RWPE1 (cell line): ENCODE measurements at places on chromosomes 6 and 20.

DNA sequence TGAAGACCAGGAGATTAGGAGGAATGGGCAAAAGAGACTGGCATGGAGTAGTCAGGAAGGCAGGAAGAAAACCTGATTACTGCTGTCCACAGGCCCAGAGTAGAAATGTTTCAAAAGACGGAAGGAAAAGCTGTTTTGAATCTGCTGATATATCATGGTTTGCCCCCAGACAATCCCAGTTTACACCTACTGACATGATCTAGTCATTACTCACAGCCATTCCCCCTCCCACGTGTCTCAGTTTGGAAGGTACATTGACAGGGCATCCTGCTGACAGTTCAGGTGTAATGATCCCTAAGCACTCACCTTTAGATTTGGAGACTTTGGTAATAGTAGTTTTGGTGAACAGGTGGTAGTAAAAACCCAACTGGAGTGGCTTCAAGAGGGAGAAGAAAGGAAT lies 9.8 kb upstream of the TXNDC5 start:
- DNase-seq: peak; percentile 77

DNA sequence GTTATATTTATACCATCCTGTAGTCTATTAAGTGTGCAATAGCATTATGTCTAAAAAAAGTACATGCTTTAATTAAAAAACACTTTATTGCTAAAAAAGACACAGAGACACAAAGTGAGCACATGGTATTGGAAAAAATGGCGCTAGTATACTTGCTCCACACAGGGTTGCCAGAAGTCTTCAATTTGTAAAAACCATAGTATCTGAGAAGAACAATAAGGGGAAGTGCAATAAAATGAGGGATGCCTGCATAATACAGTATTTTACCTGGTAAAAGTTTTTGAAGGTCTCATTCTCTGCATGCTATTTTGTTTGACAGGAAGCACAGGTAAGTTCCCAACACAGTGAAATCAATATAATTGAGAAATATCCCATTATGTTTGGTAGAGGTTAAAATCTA lies 1.6 kb downstream of the NOX3 start:
- DNase-seq: no peak

DNA sequence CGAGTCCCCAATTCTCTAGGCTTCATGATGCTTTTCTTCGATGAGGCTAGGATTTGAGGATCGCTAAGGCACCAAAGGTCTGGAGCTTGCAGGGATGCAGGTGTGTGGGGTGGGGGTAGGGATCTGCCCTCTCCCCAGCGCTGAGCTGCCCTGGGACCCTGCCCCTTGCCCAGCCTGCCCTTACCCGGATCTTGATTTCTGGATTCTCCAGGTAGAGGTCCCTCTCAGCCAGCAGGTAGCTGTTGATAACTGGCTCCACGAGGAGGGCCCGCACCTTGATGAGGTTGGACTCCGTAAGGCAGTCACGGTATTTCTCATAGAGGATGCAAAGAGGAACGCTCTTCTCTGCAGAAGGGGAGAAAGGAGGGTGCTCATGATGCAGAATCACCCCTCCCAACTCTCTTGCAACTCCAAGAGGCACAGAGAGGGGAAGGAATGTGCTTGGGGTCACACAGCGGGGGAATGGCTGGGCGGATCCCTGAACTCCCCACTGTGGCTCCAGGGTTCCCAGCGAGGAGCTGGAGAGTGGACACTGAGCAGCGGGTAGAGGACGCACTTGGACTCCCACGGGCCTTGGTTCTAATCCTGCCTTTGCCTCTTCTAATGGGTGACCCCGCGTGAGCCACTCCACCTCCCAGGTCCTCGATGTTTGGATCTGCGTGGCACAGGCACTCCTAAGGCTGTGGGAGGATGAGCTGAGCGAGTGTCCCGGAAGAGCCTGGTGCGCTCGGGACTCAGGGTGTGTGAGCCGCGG lies 32.7 kb downstream of the TGM2 start:
- no peak for DNase-seq

GRCh38 chr6:139713424-139713823 lies 339.0 kb upstream of the CITED2 start:
- no peak for DNase-seq

DNA sequence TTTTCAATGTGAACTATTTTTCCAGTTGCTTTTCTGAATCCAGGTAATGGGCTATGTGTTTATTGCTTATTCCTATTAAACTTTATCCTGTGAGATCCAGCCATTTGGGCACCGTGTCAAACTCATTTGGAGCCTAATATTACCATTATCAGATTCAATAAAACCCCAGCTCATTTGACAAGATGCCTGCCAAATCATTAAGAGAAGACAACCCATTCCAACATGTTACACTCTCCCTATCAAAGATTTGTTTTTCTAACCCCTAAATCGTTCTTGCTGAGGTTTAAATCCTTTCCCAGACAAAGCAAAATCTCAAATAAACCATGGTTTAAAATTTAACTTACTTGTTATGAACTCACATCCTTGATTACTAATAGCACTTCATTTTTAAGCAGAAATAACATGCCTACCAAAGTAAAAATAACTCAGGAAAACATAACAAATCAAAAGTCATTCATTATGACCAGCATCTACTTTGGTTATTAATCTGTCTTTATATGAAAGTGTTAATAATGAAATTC lies 130.0 kb upstream of the TCF21 start:
- DNase-seq: no peak

DNA sequence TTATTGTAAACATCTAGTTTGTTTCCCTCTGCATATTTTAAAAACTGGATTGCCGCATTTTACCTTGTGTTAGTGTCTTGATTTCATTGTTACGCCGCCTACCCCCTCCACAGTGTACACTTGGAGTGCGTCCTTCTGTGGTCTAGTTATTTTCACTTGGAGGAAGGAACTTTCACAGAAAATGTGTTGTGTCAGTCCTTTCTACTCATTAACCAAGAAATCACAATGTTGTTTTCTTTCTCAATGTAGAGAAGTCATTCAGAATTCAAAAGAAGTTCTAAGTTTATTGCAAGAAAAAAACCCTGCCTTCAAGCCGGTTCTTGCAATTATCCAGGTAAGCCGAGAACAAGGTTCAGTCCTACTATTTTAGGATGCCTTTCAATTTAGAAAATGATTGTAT lies 10.3 kb downstream of the MTHFD1L start:
- DNase-seq: no peak

DNA sequence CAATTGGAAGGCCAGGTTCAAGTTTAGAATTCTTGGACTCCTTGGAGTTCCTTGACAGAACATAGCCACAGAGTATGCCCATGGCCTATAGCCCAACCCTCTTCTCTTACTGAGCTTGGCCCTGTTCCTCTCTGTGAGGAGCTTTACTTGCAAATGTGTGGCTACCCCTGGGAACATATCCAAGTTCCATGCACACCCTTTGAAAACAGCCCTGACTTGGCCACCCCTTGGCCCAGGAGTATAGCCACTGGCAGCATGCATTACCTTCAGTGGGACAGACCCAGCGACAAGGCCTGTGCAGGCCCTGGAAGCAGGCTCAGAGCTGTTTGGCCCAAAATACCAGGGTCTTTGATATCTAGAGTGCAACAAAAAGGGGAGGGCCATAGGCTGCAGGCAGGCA lies 19.5 kb upstream of the MAS1 start:
- DNase-seq: no peak

- DNase-seq: peak; percentile 52
Observed at GRCh38 chr20:3716195-3716834, 3.9 kb upstream of the SIGLEC1 start.

DNA sequence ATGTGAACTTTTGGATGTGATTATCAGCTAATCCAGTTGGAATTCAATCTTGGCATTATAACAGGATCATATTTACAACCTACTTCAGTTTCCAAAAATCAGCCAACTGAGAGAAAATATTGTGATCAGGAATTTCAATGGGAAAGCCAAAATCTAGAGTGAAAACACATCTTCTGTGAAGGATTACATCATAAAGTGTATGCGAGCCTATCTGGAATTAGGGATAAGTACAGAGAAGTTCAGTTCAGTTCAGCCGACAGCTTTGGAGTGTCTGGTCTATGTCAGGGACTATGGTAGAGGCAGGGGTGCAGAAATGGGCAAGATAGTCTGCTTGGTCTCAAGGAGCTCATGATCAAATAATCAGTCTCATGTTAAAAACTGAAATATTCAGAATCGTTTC lies 12.3 kb upstream of the PRIM2 start:
- no peak for DNase-seq

GRCh38 chr20:11120431-11120830 lies 446.6 kb upstream of the JAG1 start:
- DNase-seq: no peak

- DNase-seq: no peak
Observed at GRCh38 chr20:6733965-6734364, 33.5 kb upstream of the BMP2 start.

DNA sequence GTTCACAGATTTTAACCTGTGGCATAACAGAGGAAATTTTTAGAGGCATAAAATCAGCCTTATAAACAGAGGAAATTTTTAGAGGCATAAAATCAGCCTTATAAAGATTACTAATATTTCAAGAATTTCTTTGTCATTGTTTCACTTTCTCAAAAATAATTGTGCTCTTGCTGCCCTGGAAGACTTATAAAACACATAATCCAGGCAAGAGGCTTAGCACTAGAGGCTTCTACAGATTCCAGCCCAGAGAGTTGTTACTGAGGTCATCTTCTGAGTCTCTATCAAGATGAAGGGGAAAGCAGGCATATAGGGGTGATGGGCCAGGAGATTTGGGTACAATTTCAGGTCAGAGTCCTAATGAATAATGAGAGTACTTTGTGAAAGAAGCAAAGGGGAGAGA lies 85.7 kb downstream of the RFPL4B start:
- no peak for DNase-seq

- DNase-seq: peak; percentile 38
Observed at GRCh38 chr6:12570461-12571030, 146.0 kb upstream of the PHACTR1 start.

- DNase-seq: no peak
Observed at GRCh38 chr20:21564127-21564773, 50.4 kb upstream of the NKX2-2 start.

DNA sequence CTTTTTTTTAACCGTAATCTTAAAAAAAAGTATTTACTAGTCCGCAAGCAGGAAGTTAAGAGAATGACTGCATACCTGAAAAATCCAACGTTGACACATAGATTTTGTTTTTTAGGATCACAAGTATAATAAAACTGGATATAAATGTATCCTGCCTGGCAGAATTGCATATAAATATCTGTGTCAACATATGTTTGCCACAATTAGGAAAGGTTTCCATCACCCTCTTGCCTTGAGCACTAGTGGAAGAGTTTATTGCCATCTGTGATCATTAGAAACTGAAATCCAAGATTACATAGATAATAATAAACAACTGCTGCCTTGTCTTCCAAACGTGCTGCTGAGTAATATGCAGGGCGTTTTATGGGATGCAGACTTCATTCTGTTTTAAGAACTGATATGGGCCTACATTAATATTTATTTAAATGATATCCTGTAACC lies 27.9 kb downstream of the PLEKHG1 start:
- no peak for DNase-seq
